ENCODE measurements at places on chromosomes 6 and 20.

- no peak for DNase-seq
These were observed 158.7 kb downstream of the SYNE1 start for GRCh38 chr6:152478377-152479010.

- no peak for DNase-seq
These were observed 214.3 kb upstream of the PLN start for GRCh38 chr6:118333772-118334171.

GRCh38 chr6:8940356-8940755, 505.0 kb upstream of the SLC35B3 start:
- DNase-seq: no peak

DNA sequence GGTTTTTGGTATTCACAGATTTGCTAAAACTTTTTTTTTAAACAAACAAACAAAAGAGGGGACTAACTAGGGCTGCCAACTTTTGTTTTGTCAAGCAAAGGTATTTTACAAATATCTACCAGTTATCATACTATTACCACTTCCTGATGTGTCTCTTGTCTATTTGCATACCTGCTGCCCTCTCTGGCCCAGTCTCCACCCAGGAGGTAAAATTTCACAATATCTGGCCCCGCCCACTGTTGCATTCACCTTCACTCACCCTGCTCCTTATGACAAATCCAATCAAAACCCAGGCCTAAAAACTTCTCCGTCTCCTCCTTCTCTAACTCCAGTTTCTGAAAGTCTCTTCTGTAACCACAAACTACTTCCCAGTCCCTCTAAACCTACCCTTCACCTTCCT, 82.2 kb downstream of the TRERF1 start:
- no peak for DNase-seq

- DNase-seq: no peak
These were observed 220.7 kb upstream of the RSPO3 start for GRCh38 chr6:126897758-126898157.

DNA sequence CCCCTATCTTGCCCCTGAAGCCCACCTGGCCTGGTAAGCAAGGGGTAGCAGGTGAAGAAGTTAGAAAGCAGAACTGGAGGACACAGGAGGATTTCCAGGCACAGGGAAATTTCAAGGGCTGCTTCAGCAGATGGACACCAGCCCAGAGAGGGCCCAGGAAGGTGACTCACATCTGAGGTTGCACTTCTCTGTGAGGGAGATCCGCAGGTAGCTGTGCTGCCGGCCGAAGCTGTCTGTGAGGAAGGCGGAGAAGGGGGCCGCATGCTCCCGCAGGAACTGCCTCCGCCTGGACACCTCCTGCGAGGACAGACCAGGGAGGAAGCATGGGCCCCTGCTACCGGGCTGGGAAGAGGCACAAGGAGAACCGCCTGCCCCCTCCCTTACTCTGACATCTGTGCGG, 7.1 kb downstream of the MOCS1 start:
- DNase-seq: no peak

DNA sequence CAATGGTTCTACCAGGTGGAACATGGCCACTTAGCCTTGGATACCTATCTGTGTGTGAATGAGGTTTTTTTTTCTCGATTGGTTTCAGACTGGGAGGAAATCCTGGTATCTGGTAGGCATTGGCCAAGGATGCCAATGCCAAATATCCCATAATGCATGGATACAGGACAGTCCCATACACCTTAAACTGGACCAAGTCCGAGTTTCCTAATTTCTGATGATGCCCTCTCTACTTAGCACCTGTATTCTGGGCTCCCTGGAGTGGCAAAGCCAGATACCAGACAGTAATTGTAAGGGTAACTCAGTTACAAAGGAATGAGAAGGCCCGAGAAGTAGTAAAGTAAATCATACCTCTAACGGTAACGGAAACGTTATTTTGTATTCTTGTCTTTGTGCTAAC, 17.9 kb downstream of the SNX5 start:
- no peak for DNase-seq

GRCh38 chr6:79898076-79898475, 49.3 kb downstream of the ELOVL4 start:
- no peak for DNase-seq

- DNase-seq: no peak
These were observed 99.2 kb downstream of the SLC22A3 start for GRCh38 chr6:160447350-160447749.

DNA sequence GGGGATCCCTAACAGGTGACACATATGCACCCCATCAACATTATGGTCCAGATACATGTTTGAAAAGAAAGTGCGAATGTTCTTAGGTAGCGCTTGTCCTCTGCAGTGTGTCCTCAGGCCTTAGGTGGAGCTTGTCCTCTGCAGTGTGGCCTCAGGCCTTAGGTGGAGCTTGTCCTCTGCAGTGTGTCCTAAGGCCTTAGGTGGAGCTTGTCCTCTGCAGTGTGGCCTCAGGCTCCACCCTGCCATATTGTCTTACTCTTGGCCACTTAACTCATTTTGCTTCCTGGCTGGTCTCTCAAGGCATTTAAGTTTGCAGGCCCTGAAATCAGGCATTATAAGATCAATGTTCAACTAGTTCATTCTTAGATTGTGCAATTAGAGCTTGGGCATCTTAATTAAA, 74.7 kb upstream of the SCP2D1 start:
- no peak for DNase-seq

GRCh38 chr20:31578448-31579138, 26.5 kb upstream of the ID1 start:
- no peak for DNase-seq

DNA sequence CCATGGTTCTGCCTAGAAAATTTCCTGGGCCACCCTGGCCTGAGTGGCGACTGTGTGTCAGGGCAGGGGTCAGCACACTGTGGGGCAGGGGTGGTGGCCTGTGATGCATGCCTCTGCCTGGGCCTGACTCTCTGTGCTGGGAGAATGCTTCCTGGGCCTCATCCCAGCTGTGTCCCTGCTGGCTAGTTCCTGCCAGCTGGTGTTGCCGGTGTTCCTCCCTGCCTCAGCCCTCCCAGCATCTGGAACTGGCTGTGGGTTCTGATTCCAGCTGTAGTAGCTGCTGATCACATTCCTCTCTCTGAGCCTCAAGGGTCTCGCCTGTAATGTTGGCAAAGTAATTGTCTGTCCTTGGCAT, 101.5 kb downstream of the SYCP2 start:
- no peak for DNase-seq

DNA sequence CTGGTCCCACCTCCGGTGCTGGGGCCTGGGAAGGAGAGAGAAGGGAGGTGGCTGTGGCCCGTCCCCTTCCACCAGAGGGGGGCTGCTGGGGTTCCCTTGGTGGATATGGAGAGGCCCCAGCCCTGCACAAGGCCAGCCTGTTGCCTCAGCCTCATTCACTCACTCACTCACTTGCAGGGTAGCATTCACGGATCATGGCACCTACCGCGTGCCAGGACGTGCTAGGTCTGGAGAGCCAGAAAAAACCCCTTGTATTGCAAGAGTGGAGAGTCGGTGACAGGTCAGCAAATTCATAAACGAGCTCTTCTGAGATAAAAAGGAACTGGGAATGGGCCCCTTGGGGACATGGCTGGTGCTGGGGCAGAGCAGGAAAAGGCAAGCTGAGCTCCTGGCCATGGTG, 6.4 kb upstream of the ZBTB46 start:
- no peak for DNase-seq

DNA sequence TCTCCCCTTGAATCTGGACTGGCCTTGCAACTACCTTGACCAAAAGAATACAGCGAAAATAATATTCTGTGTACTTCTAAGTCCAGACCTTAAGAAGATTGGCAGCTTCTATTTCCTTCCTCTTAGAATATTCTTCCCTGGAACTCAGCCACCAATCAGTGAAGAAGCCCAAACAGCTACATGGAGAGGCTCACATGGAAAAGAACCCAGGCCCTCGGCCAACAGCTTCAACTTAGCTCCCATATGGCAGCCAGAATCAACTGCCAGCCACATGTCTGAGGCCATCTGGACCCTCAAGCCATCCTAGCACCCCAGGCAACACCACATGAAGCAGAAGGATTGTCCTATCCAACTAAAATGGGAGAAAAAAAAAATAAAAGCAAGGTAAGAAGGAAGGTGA, 178.8 kb downstream of the IBTK start:
- no peak for DNase-seq

DNA sequence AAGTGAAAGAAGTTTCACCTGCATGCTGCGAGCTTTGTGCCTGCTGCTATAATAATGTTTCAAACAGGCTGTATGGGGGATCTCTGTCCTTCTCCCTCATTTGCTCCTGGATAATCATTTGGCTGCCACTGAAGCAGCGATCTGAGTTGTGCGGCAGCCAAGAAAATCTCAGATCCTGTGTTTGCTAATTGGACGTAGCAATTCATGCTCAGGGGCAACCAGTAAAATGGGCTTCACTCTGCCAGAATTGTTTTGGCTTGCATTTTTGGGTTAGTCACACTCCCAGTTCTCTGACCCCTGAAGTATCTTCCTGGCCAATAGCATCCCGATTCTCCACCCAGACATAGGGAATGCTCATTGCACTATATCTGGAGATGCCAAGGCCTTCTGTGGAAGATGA, 13.7 kb upstream of the STXBP5 start:
- no peak for DNase-seq

GRCh38 chr20:24578567-24579415, 109.4 kb downstream of the SYNDIG1 start:
- DNase-seq: no peak

DNA sequence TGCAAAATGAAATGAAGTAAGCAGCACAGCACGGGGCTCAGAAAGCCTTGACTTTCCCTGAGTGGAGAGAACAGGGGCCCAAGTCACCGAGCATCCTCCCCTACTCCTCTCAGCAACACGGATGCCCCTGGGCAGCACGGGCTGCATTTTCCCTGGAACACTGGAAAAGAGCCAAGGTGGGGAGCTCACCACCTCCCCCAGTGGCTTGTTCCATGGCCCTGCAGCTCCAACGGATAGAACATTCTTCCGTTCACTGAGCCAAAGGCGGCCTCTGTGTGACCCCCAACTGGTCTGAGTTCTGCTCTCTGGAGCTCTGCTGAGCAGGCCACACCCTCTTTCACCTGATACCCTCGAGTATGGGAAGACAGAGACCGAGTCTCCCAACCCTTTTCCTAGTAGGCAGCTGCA, 20.8 kb upstream of the EMILIN3 start:
- no peak for DNase-seq

Data from T-cell (primary cell).